NCI-H1092 treated with DMSO at 0.1 percent for 48 hours (cell line): ENCODE measurements at places on chromosomes 16 and 17.

DNA sequence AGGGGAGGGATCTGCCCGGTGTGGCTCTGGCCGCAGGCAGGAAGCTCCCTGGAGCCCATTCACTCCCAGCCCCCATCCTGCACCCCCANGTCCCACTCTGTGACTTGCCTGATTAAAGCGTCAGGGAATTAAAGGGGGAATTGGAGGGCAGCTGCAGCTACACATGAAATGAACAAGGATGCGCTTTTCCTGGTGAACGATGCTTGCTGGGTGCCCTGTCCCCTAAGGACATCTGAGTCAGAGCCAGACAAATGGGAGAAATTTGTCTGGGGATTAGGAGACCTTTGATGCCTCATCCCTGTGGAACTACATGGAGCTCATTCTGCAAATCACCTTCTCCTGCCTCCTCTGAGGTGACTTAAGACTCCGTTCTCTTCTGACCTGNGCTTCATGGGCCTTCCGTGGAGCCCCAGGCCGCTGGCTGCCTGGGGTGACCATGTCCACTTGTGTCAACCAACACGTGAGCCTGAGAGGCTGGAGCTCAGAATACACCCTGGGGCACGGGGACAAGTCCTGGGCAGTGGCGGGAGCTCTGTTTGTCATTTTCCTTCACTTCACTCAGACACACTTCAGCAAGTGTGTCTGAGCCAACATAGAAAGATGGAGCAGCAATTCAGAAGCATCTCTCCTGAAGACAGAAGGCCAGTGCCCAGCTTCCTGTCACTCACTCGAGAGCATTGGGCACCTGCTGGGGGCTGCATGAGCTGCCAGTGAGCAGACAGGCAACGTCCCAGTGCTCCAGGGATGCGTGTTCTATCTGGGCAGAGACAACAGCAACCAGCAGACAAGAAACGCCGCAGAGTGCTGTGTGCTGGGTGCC, 54.1 kb downstream of the METRNL start:
- DNase-seq, result no peak

DNA sequence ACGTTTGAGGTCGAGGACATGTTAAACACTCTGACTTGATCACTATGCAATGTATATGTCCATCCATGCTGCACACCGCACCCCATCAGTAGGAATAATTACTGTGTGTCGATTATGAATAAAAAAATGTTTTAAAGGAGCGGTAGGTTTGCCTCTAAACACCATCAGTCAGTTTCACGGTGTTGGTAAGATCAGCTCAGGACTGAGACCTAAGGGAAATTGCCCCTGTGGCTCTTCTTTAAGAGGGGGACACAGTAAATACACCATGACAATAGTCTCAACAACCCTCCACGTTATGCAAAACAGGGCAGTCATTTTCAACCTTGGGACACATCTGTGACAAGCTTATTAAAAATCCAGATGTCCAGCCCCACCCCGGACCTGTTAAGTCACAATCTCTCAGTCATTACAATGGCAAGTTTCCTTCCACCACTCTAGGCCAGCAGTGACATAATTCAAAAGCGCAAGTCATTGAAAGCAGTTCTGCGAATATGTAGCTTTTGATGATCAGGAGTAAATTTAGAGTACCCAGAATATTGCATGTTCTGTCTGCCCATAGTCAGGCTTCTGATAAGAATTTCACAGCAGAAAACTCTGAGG, 1.2 kb downstream of the ATMIN start:
- DNase-seq, result no peak

- DNase-seq, result no peak
Measured at GRCh38 chr17:59001158-59001814, 105.4 kb downstream of the TRIM37 start.

DNA sequence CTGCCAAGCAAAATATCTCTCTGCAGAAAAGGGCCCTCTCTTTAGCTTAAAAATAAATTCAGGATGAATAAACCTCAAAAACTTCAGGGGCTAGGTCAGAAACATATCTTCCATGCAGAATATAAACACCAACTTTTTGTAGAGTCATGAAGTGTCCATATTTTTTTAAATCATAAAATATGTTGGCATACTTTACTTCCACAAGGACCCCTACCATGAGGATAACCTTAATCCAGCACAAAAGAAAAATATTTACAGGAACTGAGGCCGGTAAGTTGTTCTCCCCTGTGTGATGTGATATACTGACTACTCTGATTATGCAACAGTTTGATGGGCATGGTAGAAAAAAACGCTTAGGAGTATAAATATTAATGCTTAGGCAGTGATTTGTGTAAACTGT, 264.8 kb upstream of the CDH11 start:
- DNase-seq, result no peak

GRCh38 chr17:29929006-29929532, 959 bp downstream of the SSH2 start:
- DNase-seq, result peak; percentile 61

- DNase-seq, result no peak
Measured at GRCh38 chr16:81688182-81688581, 90.9 kb upstream of the PLCG2 start.

DNA sequence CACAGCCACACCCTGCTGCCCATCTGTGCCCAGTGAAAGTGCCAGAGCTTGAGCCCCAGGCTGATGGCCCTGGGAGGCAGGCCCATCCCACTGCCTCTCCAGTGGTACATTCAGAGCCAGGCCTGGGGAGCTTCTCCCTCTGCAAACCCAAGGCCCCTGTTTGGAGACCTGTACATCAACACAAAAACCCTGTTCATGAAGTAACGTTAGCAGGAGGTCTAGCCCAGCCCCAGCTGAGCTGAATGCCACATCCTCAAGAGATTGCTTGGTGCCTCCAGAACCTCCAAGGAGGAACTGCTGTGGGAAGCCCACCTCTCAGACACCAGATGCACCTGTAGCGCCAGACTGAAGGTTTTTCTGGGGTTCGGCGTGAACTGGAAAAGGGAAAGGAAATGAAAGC, 31.5 kb downstream of the C16orf78 start:
- no peak for DNase-seq

- no peak for DNase-seq
Measured at GRCh38 chr17:921161-921560, 58.4 kb downstream of the NXN start.

GRCh38 chr16:24993722-24994686, 21.2 kb downstream of the ARHGAP17 start:
- DNase-seq, result no peak

GRCh38 chr16:85331688-85332087, 219.4 kb upstream of the CIBAR2 start:
- no peak for DNase-seq

DNA sequence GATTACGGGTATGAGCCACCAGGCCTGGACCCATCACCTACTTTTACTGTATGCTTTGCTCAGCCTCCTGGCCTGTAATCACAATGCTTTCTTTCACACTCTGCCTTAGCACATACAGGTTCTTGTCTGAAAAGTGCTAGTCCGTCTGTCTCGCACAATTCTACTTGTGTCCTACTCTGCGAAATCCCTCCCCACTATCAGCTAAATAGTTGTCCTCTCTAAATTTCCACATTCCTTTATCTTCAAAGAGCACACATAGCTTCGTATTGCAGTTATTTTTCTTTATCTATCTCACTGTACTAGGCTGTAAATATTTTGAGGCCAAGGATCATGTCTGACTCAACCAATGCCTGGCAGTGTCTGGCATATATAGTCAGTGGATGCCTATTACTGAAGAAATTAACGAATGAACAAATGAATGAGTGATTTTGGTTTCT, 38.5 kb upstream of the ETV4 start:
- no peak for DNase-seq

DNA sequence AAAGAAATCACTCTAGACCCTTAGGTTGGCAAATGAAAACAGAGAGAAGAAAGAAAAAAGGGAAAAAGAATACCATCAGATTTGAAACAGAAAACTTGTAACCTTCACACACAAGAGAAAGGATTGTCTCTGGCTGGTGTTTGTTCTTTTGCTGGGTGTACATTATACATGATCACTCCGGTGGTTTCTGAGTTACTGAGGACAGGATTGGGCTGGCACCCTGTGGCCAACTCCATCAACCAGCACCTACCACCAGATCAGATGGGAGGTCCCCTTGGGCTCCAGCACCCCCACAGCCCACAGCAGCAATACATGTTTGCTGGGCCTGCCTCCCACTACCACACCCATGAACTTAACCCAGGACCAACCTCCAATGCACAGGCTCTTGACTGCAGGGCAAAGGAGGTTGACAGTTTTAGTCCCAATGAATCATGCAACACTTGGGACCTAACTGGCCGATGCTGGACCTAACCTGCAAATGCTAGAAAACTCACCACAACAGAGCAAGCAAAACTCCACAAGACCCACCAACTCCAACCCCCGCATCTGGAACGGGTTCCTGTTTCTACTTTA, 308.3 kb downstream of the SOX9 start:
- no peak for DNase-seq

- peak; percentile 43 for DNase-seq
Measured at GRCh38 chr17:48791128-48792032, 25.6 kb downstream of the TTLL6 start.

DNA sequence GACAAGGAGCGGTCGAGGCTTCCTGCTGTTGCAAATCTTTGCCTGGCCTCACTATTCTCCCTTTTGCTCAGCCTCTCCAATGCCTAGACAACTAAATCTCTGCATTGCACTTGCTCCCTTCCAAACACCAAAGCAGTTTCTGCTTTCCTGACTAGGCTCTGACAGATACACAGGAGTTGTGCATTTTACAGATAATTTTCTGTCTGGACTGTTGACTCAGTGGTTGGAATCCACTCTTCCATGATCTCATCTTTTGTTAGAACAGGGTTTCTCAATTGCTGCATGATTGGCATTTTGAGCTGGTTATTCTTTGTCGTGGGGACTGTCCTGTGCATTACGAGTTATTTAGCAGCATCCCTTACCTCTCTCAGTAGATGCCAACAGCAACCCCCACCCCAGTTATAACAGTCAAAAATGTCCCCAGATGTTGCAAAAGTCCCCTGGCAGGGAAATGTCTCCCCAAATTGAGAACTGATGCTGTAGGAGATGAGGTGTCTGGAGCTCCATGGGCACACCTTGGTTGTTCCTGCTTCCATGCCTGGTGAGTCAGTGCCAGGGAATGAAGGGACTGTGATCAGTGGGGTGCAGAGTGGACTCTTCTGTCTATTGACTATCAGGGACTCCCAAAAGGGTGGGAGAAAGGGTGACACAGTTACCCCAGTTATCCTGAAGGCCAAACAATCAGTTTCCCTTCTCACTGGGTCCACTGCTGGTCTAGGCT, 557.4 kb upstream of the PSMD7 start:
- no peak for DNase-seq

GRCh38 chr17:2222301-2222700, 81.3 kb downstream of the SMG6 start:
- no peak for DNase-seq
